Vagina (tissue), 2 donors: ENCODE measurements at places on chromosomes 16 and 17. TPM values are rescaled to one million over a fixed set of nuclear protein-coding genes. Genes with fewer than 3 reads are reported as not detected.

GRCh38 chr16:12265108-12265507, 288.6 kb downstream of the SNX29 start:
- no peak for DNase-seq

- DNase-seq: no peak
Observed at GRCh38 chr16:21565861-21566669, 33.3 kb upstream of the METTL9 start.

Gene CTRB1
- not detected for total RNA-seq

GRCh38 chr16:9098377-9099090, 7.1 kb downstream of the HAPSTR1 start:
- DNase-seq: no peak
